Stimulated activated CD8-positive, alpha-beta memory T cell treated with anti-CD3 and anti-CD28 coated beads, Interleukin-7, amount 100 ng/mL, for 1 hour (primary cell): ENCODE measurements at places on chromosomes 7 and 10.
A peak's percentile ranks its signal among the peaks of the same experiment; 100 is the strongest.

- no peak for DNase-seq
Observed at GRCh38 chr10:34206935-34207268, 608.2 kb downstream of the PARD3 start.

GRCh38 chr10:76353237-76353851 is 921.9 kb downstream of the LRMDA start:
- no peak for DNase-seq

GRCh38 chr10:9051328-9051974 is 997.0 kb downstream of the GATA3 start:
- DNase-seq: no peak

GRCh38 chr7:122789156-122789555 is 86.4 kb upstream of the RNF148 start:
- no peak for DNase-seq

DNA sequence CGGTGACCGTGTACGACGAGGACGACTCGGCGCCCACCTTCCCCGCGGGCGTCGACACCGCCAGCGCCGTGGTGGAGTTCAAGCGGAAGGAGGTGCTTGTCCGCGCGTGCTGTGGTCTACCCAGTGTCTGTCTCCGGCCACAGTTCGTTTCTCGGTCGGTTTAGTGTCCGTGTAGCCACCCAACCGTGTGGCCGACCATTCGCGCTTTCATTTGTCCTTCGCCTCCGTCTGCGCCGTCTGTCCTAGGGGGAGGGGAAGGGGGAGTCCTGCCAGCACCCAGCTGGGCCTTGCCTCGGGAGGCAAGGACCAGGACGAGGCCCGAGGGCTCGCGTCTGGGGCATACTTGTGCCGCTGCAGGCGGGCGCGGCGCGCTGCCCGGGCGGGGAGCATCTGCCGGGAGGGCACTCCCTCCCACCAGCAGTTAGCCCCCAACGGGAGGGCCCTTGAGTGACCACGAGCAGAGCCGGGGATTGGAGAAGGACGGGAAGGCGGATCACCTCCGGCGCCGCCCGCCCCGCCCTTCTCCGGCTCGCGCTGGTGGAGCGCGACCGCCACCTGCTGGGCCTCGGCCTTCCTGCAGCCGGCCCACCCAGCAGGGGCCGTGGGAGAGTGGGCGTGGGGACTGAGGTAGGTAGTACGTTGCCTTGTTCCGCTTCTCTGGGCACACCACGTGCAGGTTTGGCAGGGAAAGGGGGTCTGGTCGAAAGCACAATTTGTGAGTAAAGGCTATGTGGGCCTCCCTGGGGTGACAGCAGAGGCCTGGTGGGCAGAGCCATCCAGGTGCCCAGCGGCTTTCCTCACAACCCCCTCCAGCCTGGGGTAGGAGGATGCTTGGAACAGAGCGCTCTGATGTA is 28.5 kb downstream of the RET start:
- peak; percentile 55 for DNase-seq

DNA sequence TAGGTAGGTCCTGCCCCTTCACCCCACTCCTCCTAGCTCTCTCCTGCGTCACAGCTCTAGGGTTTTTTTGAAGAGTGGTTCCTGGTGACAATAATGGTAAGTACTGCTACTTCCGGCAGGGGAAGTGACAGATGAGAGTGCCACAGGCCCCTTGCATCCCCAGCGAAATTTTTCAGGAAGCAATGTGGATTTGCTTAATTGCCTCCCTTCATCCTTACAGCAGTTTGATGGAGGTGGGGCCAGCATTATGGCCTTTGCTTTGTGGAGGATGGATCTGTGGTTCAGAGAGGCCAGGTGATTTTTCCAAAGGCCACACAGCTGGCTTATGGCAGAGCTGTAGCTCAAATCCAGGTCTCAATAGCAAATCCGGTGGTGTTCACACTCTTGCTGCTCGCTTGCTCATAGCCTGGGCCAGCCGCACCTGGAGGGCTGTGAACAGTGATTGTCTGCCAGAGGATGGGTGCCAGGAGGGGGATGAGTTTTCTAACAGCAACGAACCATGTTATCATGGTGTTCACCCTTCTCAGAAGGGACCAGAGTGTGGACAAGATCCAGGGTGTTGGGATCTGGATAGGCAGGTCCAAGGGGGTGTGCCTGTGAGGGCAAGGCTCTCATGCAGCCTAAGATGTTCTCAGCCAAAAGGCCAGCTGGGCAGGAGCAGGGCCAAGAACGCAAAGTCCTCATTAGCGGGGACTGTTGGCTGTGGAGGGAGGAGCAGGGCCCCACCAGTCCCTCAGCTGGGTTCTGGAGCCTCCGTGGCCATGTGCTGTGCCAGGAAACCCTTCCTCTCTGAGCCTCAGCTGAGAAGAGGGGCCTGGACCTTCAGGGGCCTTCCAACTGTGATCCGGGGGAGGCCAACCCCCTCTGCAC is 89.0 kb downstream of the EMX2 start:
- DNase-seq: no peak

DNA sequence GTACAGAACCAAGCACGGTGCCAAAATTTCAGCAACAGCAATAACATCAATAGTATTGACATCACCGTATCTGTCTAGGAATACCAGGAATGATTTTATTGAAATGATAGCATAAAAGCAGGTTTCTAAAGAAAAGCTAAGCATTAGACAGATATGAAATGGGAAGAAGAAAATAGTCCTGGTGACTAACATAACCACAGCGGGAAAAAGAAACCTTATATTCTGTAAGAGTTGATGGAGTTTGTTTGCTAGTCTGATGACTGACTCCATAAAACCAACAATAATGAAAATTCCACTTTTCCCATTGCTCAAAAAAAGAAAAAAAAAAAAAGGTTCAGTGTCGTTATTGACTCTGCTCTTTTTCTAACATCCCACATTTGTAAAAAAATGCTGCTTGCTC is 668.3 kb downstream of the IPMK start:
- DNase-seq: no peak

- no peak for DNase-seq
Observed at GRCh38 chr10:131032329-131033165, 279.0 kb downstream of the TCERG1L start.

DNA sequence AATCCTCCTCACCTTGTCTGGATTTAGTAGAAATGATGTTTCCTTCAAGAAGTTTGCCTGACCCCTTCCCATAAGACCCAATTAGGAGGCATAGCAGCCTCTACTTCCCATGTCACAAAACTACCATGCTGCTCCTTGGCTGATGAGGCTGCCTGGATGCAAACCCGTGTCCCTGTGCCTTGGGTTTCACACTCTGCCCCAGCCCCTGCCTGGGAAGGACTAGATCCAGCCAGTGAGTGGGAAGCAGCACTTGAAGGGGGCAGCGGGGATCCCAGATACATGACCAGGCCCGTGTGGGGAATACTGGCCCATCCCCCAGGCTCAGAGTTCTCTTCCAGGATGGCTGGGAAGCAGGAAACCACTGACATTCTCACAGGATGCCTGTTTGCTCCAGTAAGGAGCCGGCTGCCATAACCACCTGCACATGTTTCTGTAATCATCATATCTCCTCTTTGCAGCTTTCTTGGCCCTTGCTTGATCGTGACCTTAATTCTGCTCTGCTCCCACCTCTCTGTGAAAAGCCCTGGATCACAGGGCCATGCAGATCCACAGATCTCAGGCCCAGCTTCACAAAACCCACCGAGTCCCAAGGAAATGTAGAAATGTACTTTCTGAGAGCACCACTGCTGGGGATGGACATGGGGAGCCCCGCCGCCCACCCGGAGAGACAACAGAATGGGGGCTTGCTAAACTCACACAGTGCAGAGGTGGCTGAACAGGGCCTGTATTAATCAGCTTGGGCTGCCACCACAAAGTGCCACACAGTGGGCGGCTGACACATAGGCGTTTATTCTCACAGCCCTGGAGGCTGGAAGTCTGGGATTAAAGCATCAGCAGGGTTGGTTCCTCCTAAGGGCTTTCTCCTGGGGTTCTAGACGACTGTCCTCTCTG is 287.8 kb upstream of the IGFBP3 start:
- no peak for DNase-seq

GRCh38 chr7:47391726-47392125 is 190.2 kb downstream of the TNS3 start:
- DNase-seq: no peak

GRCh38 chr10:10020945-10021344 is 996.7 kb upstream of the CELF2 start:
- DNase-seq: no peak

GRCh38 chr7:74256491-74257408 is 2.6 kb upstream of the RFC2 start:
- no peak for DNase-seq

DNA sequence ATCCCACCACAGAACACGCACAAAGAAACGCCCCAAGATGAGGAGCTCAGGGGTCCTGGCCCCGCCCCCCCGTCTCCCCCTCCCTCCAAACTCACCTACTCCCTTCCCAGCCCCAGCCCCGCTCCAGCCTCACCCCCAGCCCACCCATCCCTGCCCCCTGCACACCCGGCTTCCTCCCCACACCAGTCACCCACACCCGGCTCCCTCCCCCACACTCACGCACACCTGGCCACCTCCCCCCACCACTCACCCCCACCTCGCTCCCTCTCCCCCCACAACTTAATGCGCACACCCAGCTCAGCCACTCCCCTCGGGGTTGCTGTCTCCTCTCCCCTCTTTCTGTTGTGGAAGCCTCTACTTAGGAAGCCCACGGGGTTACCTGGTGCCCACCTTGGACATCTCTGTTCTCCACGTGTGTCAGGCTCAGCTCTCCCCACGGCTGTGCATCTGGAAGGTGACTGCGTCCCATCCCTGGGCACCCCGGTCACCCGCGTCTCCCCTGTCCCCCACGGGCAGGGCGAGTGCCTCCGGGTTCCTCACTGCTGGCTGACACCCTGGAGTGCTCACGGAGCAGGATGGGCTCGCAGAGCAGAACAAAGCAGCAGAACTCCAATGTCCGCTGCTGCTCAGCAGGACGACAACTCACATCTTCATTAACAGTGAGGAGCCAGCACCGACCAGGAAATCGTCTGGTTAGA is 166.8 kb downstream of the USP6NL start:
- no peak for DNase-seq

- DNase-seq: no peak
Observed at GRCh38 chr10:26815500-26815899, 45.3 kb downstream of the ABI1 start.

- DNase-seq: no peak
Observed at GRCh38 chr7:140982508-140982907, 32.2 kb downstream of the MRPS33 start.

DNA sequence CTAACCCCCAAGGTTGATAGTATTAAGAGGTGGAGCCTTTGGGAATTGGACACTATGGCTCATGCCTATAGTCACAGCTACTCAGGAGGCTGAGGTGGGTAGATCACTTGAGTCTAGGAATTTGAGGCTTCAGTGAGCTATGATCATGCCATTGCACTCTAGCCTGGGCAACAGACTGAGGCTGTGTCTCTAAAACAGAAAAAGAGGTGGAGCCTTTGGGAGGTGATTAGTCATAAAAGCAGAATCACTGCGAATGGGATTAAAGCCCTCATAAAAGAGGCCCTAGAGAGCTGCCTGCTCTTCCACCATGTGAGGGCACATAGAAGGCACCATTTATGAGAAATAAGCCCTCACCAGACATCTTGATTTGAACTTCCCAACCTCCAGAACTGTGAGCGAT is 81.9 kb downstream of the SKAP2 start:
- no peak for DNase-seq

DNA sequence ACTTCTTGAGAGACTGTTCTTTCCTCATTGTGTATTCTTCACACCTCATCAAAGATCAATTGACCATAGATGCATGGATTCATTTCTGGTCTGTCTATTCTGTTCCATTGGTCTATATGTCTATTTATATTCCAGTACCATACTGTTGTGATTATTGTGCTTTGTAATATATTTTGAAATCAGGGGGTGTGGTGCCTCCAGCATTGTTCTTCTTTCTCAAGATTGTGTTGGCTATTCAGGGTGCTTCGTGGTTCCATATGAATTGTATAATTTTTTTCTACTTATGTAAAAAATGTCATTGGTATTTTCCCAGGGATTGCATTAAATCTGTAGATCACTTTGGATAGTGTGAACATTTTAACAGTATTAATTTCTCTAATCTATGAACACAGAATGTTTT is 106.5 kb downstream of the EPC1 start:
- no peak for DNase-seq

GRCh38 chr10:31383810-31384588 is 65.0 kb downstream of the ZEB1 start:
- DNase-seq: no peak

- no peak for DNase-seq
Observed at GRCh38 chr7:158273138-158273651, 314.4 kb downstream of the PTPRN2 start.

DNA sequence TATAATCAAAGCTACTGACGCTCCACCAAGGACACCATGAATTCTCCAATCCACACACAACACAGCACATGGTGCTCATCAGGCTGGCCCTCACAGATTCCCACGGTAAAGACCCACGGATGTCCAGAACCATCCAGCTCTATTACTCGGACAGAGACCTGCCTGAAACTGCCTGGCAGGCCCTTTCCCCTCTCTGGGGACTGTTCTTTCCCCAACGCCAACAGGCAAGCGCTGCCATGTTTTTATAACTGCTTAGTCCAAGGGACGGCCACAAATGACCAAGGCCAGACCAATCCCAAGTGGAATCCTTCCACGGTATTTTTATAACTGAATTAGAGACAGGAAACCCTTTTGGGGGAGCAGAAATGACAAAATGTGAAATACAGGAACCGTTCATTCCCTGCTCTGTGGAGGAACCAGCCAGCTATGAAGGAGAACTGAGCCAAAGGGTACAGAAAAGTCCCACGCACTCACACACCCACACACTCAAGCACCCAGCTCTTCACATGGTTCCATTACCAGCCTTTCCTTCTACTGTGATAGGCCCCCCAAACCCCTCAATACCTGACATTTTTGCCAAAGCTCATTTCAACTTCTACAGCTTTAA is 4.1 kb downstream of the PIP4K2A start:
- DNase-seq: no peak

DNA sequence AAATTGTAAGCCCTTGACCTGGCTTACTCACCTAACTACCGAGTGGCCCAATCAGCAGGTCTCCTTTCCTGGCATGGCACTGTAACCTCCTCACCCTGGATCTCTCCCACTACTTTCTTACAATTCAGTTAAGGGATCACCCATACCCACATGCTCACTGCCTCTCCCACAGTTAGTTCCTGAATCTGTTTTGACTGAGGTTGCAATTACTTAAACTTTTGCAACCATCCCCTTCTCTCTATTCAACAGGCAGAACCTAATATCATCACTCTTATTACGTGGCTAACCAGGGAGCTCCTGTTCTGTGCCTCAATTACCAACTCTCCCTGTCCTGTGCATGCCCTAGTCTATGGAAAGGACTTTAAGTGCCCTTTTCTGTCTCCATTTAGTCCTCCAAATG is 84.2 kb upstream of the IKZF1 start:
- DNase-seq: no peak

GRCh38 chr10:100101192-100102076 is 19.8 kb upstream of the CPN1 start:
- no peak for DNase-seq

DNA sequence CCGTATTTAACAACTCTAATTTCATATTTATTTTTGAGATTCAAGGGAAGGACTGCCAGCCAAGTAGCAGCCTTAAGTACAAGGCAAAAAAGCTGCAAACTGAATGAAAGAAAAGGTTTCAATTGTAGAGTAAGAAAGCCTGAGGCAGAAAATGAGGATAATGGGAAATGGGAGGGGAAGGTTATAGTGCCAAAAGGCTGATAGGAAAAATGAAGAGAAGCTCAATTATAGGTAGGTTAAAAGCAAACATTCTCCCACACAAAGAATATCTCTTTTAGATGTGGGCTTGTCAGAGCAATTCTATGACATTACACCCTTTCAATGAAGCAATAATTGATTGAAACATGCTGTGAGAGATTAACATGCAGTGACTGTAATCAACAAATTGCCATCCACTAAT is 175.3 kb downstream of the RAPGEF5 start:
- no peak for DNase-seq
